M059J (cell line): ENCODE measurements at places on chromosomes 5 and 9. TPM values are rescaled to one million over a fixed set of nuclear protein-coding genes. Genes with fewer than 3 reads are reported as not detected.

Gene ROR2
- total RNA-seq, result 0.94 and 2.9 TPM in 2 replicates

Gene PHF24
- not detected in 2 replicates for total RNA-seq

Gene ABITRAM
- 10.7 and 11.8 TPM in 2 replicates for total RNA-seq

Gene PCDHB13
- total RNA-seq, result 0.39 and 0.42 TPM in 2 replicates

Gene GRIN3A
- total RNA-seq, result not detected in 2 replicates

Gene CYLC2
- total RNA-seq, result not detected in 2 replicates

Gene ZDHHC11
- total RNA-seq, result 0.22 and 0.44 TPM in 2 replicates

Gene JAK2
- 3.2 and 6.5 TPM in 2 replicates for total RNA-seq

Gene RANBP6
- 33.1 and 39.2 TPM in 2 replicates for total RNA-seq

Gene IL4
- not detected in 2 replicates for total RNA-seq

Gene SERF1A
- total RNA-seq, result 0.74 and 4.7 TPM in 2 replicates

Gene MATR3
- 144 and 237 TPM in 2 replicates for total RNA-seq

Gene MORN5
- total RNA-seq, result not detected in 2 replicates

Gene PCDHGB6
- total RNA-seq, result 0.02 TPM in 1 of 2 replicates, not detected in the other

Gene AQP7
- total RNA-seq, result 0.17 TPM in 1 of 2 replicates, not detected in the other

Gene RNF183
- not detected in 2 replicates for total RNA-seq

Gene SLC6A18
- not detected in 2 replicates for total RNA-seq

Gene VAV2
- total RNA-seq, result 8.7 and 17.2 TPM in 2 replicates
